SK-N-DZ (cell line): ENCODE measurements at places on chromosomes 5 and 9.

- no peak for DNase-seq
These were observed 1196.9 kb upstream of the C9orf72 start for GRCh38 chr9:28770226-28770625.

GRCh38 chr5:458547-459353, 15.8 kb downstream of the EXOC3 start:
- no peak for DNase-seq

DNA sequence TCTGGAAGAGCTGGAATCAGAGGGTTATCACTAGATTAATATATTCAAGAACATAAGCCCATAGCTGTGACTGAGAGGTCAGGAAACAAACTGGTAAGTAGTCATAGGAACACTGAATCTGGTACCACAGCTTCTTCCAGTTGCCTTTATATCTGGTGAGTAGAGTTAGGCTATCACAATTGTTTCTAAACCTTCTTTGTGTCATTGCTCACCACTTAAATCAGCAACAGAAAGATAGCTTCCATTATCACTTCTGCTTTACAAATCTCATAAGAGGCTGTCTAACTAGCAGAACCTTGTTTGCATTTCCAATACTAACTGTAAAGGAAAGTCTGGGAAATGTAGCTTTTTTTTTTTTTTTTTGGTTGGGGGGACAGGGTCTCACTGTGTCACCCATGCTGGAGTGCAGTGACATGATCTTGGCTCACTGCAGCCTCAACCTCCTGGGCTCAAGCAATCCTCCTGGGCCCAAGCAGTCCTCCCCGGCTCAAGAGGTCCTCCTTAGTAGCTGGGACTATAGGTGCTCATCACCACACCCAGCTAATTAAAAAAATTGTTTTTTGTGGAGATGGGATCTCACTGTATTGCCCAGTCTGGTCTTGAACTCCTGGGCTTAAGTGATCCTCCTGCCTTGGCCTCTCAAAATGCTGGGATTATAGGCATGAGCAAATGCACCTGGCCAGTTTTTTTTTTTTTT, 22.0 kb downstream of the CDC42SE2 start:
- no peak for DNase-seq

DNA sequence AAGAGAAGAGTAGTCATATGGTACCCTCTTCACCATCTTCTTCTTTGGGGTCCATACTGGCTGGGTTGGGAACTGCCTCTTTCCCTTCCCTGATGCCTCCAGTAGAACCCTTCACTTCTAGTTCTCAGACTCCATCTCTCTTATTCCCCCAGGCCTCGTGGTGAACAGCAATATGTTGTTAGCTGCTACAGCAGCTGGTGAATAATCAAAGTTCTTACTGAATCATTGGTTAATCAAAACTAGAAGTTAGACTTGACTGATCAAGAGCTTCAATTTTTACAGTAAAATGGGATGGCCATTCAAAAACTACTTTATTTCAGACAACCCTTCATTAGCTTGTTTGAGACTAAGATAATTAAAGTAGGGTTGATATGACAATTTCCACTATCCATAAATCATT, 190.9 kb upstream of the GNA14 start:
- no peak for DNase-seq

- no peak for DNase-seq
These were observed 17.2 kb upstream of the WNK2 start for GRCh38 chr9:93166699-93167098.

GRCh38 chr5:178606269-178606668, 16.1 kb upstream of the COL23A1 start:
- DNase-seq: no peak

GRCh38 chr9:97073506-97073905, 34.6 kb upstream of the CTSV start:
- DNase-seq: no peak

DNA sequence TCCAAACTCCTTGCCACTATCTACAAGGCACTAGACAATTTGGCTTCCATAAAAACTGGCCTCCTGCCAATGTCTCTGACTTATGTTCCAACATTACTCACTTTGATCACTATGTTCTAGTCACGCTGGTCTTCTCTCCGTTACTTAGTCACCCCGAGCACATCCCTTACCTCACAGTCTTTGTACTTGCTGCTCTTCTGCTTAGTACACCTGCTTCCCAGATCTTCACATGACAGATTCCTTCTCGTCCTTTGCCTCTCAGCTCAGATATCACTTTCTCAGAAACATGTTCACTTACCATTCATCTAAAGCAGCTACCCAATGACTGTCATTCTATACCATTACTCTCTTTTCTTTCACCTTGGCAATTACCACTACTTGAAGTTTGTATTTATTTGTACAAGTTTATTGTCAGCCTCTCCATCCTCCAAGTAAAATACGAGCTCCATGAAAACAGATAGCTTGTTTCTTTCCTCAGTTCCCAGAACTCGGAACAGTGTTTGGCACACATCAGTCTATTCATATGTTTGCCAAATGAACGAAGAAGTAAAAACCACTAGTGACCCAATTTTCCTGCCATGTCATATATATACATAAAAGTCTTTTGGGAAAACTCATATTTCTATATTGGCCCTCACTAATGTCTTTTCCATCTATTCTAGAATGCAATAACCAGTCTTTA, 5.9 kb upstream of the SLC22A5 start:
- no peak for DNase-seq

- no peak for DNase-seq
These were observed 135.8 kb downstream of the PCSK1 start for GRCh38 chr5:96297290-96297689.

GRCh38 chr9:34896112-34896511, 62.0 kb upstream of the PHF24 start:
- no peak for DNase-seq

- DNase-seq: peak; percentile 58
These were observed 1.6 kb upstream of the ANXA2R start for GRCh38 chr5:43041669-43042175.

DNA sequence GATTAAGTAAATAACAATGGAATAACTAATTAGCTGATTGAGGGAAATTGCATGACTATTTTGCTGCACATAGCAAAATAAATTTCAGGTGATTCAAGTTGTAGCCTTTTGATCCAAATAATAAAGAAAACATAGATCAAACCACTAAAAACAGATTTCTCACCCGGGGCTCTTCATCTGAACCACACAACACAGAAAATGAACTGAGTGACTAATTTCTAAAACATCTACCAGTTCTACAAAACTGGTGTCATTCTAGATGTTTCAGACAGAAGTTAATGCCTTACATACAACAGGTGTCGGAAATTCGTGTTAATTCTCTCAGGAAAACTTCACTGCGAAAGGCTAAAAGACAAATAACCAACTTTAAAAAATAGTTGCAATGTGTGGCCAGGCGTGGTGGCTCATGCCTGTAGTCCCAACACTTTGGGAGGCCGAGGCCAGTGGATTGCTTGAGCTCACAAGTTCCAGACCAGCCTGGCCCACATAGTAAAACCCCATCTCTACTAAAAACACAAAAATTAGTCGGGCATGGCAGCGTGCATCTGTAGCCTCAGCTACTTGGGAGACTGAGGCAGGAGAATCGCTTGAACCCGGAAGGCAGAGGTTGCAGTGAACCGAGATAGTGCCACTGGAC, 6.9 kb downstream of the PROP1 start:
- no peak for DNase-seq

DNA sequence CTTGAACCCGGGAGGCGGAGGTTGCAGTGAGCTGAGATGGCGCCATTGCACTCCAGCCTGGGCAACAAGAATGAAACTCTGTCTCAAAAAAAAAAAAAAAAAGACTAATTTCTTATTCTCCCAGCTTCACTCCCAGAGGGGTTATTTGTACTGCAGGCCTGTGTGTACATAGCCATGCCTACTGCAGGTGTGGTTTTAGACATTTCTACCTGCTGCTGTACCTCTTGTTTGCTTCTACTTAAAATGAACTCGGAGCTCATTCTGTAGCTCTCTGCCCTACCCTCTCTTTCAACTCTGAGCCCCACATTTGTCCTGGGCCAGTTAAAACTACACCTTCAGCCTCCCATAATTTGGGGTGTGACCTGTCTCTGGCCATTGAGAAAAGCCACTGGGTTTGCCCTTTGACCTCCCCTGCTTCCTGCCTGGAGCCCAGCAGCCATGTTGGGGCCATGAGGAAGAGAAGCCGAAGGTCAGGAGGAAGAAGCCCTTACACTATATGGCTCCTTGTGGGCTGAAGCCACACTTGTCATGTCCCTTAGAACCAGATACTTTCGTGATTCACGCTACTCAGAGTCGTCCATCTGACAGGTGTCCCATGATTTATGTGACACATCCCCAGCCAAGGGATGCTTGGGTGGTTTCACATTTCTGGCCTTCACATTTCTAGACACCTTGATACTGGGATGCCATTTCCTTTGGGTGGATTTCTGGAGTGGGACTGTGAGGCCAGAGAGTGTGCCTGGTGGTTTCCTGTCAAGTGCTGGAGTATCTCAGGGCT, 9.4 kb upstream of the CARD19 start:
- no peak for DNase-seq

DNA sequence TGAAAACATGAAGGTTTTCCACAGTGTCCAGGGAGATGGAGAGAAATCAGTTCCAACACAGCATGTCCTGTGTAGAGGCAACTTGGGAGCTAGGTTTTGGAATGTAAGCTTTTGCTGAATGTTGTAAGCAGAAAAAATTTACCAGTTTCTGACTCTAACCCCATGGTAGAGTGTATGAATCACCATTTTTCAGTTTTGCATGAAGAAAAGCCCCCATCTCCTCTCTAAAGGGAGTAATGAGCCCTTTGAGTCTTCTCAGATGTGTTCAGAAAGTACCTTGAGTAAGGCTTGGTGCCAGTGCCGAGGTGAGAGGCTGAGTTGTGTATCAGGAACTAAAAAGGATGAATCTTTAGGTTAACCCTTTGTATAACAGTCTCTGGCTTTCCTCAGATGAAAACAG, 96.2 kb downstream of the ADRB2 start:
- no peak for DNase-seq

GRCh38 chr5:68189171-68189570, 26.4 kb upstream of the PIK3R1 start:
- DNase-seq: no peak
